ENCODE measurements at places on chromosomes 2 and 18.

DNA sequence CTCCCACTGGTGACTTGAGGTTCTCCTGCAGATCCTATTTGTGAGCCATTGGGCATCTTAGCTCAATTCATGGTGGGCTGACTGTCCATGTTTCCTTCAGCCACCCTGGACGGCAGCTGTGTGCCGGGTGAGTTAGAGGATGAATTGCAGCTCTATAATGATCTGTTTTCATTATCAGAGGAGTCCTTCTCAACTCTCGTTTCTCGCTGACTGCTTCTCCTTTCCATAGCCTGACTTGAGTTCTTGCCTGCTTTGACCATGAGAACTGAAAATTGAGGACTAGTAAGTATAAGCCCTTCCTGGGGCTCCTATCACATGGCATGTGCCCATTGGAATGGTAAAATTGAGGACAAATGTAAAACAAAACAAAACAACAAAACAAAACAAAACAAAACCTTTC, 121.8 kb downstream of the CDC42EP3 start:
- peak; percentile 24 for DNase-seq

GRCh38 chr18:48832938-48833700, 117.6 kb downstream of the SMAD7 start:
- no peak for DNase-seq

- no peak for DNase-seq
Observed at GRCh38 chr2:24913911-24914310, 6.1 kb downstream of the ADCY3 start.

GRCh38 chr18:55233857-55234256, 274.6 kb upstream of the CCDC68 start:
- no peak for DNase-seq

DNA sequence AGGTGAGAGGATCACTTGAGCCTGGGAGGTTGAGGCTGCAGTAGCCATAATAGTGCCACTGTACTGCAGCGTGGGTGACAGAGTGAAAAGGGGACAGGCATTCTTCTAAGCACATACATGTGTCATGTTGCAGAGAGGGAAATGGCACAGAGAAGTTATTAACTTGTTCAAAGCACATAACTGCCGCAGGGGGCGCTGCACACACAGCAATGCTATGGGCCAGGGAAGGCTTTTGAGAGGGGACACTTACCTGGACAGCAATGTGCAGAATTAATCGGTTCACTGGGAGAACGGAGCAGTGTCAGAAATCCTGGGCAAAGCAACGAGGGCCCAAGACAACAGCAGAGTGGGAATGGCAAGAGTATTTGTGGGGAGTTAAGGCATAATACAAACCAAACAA, 2.4 kb downstream of the SCYGR8 start:
- DNase-seq, result no peak

DNA sequence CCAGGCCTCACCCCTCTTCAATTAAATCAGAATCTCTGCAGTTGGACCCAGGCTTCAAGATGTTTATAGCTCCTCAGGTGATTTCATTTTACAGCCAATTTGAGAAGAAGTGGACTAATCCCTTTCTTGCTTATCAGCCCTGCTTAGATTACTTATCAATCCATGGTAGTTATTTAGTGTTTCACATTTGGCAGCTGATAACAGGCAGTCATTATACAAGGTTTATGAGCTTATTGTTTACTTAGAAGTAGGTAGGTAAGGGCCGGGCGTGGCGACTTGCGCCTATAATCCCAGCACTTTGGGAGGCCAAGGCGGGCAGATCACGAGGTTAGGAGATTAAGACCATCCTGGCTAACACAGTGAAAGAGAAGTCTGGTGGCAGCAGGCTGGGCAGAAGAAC, 237.5 kb downstream of the CTNNA2 start:
- DNase-seq, result no peak

All from GM10248 (cell line).